T-helper 17 cell (primary cell): ENCODE measurements at places on chromosomes 6 and 20. TPM values are rescaled to one million over a fixed set of nuclear protein-coding genes. Genes with fewer than 3 reads are reported as not detected.

- no peak for DNase-seq
Measured at GRCh38 chr6:27862396-27863066, 49.7 kb downstream of the OR2B2 start.

DNA sequence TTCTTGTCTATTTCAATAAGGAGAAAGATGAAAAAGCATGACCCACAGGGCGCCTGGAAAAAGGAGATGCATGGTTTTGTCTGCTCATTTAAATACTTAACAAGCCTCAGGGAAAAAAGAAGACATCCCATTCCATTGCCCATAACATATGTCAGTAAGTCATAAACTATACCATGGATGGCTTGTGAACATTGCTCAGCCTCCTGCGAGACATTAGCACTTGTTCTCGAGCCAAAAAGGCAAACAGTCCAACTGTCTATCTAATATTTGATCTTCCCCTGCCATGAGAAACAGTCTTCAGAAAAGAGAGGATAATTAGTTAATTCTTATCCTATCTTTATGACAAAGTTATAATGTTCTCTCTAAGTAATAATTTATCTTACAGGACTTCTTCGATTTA, 527.4 kb downstream of the HACE1 start:
- no peak for DNase-seq

GRCh38 chr6:37819177-37819801, at the start of gene ZFAND3:
Gene ZFAND3 (plus strand): TSS chr6:37819727. CDS start chr6:37819946, 219 bp downstream.
- DNase-seq = peak; percentile 84

GRCh38 chr6:93962566-93962965, 543.2 kb upstream of the EPHA7 start:
- DNase-seq = no peak

The REV3L gene
- total RNA-seq = 18.9 TPM

The RSPH9 gene
- total RNA-seq = not detected
